ENCODE measurements at places on chromosomes 3 and 15.

- DNase-seq = no peak
These were observed 2.7 kb upstream of the KNSTRN start for GRCh38 chr15:40379853-40380252.

DNA sequence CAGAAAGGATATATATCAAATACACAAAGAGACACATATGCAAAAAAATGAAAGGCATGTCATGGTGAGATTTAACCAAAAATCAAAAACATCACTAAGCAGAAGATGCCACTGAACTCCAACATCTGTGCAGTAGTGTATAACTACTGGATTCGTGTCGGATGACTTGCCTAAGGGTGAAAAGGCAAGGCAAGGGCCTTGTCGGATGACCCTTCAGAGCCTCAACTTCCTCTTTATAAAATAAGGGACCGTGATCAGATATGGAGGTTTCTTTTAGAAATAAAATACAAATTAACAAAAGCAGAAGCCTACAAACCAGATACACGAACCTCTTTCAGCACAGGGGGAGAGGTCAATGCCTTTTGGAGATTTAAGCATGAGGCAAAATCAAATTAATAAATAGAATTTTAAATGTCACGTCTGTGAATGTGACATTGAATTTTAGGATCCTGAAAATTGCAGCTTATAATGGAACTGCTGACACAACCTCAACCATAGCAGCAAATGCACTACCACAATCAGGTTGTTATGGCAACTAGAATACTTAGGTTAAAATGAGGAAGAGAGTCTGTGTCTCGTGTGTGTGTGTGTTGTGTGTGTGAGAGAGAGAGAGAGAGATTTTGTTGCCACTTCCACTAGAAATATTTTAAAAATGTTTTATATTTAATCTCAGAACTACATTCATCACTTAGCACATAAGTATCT lies 8.3 kb upstream of the CHRM5 start:
- DNase-seq = no peak

DNA sequence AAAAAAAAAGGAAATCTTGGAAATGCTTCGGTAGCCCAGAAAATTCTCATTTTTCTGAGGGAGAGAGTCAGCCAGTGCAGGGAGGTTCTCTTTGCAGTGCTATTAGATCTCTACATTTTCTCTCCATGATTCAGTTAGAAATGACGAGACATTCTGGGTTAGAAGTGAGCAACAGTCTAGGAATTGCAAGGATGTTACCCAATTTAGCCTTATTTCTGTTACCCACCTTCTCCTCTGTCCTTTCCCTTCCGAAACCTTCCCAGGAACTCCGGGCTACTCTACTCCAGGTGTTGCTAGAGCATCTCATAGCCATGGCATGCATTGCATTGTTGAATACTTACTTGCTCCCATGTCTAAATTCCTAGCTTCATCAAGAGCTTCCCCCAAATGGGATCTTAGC lies 106.8 kb downstream of the EDEM1 start:
- no peak for DNase-seq

GRCh38 chr3:69607466-69608305 lies 131.6 kb upstream of the MITF start:
- DNase-seq = no peak

- no peak for DNase-seq
These were observed 22.3 kb downstream of the C2CD4B start for GRCh38 chr15:62142736-62143135.

- DNase-seq = no peak
These were observed 863 bp downstream of the PSMA4 start for GRCh38 chr15:78540871-78541743.

GRCh38 chr3:64440498-64440897 lies 215.2 kb upstream of the PRICKLE2 start:
- no peak for DNase-seq

GRCh38 chr3:135878501-135878900 lies 87.0 kb upstream of the PPP2R3A start:
- no peak for DNase-seq

DNA sequence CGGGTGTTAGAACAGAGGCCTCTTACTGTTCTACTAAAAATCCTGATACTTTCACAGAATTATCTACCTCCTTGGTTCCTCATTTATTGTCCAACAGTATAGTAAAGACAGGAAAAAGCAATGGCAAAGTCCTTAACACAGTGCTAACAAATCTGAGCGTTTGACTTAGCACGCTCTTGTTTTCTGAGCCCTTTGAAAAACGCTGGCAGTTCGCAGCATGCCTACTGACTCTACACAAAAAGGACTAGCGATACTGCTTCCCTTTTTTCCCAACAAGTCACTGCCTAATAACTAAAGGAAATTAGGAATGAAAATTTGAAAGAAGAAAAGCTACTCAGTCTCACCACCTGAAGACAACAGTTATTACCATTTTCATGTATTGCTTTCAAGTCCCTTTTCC lies 34.8 kb upstream of the CEMIP start:
- no peak for DNase-seq

GRCh38 chr3:186044968-186045367 lies 63.9 kb downstream of the ETV5 start:
- no peak for DNase-seq

DNA sequence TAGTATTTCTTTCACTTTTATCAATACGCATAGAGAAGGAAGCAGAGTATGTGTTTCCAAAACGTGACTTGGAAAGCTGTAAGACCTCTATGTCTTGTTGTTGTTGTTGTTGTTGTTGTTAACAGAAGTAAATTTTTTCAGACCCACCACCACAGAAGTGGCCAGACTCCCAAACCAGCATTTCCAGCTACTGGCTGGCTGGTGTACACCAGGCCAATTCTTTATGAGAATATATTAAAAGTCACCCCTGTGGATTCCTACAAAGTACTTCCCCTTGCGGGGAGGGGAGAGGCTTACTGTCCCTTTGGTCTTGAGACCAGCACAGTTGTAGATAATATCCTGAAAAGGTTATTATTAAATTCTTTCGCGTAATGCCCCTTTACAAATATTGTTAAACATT lies 1.6 kb upstream of the FOXP1 start:
- DNase-seq = no peak

DNA sequence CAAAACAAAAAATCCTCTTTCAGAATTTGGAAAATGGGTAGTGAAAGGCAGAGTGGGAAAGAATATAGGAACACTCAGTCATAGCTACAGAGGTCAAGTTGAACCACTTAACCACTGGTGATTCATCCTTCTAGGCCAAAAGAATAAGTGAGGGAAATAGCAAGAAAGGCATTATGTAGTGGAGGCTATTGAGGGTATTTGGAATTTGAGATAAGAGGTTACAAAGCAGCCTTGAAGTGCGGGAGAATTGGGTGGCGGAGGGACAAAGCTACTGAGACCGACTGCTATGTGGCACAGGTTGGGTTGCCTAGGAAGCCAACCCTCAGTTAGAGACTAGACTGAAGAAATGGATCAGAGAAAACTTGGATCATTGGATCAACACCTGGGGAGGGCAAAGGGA lies 109.5 kb downstream of the SYNPR start:
- no peak for DNase-seq

DNA sequence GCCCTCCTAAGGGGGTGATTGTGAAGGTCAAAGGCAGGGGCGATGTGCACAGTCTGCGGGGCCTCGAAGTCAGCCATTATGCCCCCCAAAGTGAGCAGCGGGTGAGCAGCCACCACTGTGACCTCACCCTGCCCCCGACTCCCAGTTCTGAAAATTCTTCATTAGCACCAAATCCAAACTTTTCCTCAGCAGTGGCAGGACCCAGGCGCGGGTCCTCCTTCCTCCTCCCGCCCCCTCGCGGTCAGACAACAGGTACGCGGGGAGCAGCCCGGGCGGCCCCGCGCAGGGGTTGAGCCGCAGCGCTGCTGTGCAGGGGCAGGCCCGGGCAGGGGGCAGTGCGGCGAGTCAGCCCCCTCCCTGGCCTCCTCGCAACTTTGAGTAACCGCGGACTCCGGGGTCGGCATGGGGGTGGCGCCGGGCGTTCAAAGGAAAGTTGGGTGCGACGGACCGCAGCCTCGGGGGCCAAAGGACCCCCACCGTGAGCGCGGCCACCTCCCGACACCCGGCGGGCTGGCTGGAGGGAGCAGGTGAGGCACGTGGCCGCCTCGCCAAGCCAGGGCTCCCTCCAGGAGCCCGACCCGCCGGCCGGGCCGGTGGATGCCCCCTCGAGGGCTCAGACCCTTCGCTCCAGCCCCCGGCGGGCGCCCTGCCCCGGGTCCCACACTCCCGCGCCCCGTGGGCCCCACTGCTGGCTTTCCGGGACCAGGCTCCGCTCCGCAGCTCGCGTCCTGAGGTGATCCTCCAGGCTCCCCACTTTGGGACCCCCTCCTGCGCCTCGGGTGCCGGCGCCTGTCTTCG lies 49.4 kb upstream of the CCDC174 start:
- DNase-seq = no peak

GRCh38 chr3:155747286-155747945 lies 2.5 kb upstream of the PLCH1 start:
- no peak for DNase-seq

DNA sequence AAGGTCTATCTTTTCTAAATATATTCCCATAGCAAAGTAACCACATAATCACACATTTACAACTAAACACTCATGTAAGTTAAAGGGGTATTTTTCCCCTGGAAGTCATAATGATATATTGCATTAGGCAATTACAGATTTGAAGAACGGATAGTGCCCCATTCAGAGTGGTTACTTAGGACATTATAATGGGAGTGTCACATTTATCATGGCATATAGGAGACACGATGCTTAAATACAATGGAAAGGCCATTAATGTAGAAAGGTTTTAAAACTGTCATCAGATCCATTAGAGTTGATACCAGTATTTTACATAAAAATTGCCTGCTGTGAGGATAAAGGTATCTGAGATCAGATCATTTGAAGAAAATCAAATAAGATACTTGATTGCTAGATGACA lies 582.0 kb upstream of the SEMA6D start:
- no peak for DNase-seq

DNA sequence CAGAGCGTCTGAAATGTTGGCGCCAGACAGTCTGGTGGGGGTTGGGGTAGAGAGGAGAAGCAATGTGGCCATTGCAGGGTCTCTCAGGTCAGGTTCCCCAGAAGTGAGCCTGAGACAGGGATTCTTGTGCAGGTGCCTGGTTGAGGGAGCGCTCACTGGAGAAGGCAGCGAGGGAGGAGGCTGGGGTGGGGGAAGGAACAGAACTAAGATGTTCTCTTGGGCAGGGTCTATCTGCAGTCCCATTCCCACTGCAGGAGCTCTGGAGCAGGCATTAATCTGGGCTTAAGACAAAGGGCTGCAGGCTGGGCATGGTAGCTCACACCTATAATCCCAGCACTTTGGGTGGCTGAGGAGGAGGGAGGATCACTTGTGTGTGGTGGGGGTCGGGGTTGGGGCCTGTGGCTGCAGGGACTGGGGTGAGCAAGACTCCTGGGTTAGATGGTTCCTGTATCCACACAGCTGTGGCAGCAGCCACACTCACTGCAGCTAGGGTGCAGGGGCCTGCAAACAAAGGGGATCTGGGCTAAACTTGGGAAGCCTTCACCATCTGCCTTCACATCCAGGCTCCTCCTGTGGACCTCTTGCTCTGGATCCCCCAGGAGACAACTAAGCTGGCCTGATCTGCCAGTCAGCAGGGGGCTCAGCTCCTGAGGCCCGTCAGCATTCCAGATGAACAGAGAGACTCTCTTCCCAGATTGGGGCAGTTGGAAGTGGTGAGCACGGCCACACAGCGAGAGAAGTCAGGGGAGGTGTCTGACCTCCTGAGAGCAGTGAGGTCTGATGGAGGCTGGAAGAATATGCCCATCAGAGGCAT lies 172.5 kb downstream of the ABHD5 start:
- DNase-seq = no peak

DNA sequence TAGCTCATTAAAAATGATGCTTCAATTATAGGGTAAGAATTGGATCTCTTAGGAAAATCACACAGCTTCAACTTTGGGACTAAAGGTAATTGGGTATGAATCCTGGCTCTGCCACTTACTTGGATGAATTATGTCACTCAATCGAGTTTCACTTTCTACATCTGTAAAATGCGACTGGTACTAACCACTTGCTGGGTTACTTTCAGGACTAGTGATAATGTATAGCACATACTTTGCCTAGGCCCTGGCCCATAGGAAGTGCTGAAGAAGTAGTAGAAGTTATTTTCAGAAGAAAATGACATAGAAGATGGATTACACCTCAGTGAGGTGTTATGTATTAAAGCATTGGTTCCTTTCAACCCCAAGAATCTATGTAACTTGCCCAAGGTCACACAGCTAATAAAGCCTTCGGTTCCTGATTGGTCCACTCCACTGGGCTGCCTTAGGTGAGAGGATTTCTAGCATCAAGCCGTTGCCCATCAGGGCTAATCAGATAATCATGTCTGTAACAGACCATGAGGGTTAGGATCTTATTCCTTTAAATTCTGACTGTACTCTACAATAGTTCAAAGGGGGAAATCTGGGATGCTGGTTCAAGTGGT lies 29.4 kb upstream of the AP4E1 start:
- DNase-seq = no peak

GRCh38 chr15:48046813-48047438 lies 73.9 kb upstream of the SLC24A5 start:
- no peak for DNase-seq

DNA sequence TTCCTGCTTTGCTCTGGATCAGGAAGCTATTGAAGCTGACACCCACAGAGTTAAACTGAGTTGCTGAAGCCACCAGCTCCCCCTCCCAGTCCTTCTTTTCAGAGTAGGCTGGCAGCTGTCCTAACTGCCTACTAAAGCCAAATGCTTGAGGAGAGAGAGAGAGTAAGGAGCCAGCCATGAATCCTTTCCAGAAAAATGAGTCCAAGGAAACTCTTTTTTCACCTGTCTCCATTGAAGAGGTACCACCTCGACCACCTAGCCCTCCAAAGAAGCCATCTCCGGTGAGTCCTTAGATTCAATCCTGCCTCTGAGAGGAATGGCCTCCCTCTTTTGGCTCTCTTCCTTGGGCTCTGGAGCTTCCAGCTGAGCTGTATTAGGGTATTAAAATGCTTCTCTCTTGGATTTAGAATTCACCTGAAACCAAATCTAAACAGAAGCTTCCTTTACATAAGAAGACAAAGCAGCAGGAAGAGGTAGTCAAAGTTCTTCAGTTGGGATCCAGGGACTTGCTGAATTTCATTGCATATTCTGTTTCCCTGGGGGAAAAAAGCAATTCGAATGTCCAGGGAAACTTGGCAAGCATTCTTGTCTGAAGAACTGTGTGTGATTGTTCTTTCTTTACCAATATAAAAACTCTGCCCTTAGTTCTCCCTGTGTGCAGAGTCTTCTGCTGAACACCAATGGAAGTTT lies at the start of gene SLC15A2:
SLC15A2 (plus strand) TSS at position 101 of the 690 bp plus-strand sequence; CDS start at position 177, 76 bp downstream.
- DNase-seq = no peak

Measured in activated T-cell treated with anti-CD3 and anti-CD28 coated beads, Interleukin-2, amount 50 U/mL, for 24 hours (primary cell).